ENCODE measurements at places on chromosomes 7 and 10.

GRCh38 chr7:104367926-104368325 is 39.5 kb downstream of the LHFPL3 start:
- no peak for DNase-seq

GRCh38 chr10:1058017-1058416 is 1.8 kb downstream of the WDR37 start:
- no peak for DNase-seq

DNA sequence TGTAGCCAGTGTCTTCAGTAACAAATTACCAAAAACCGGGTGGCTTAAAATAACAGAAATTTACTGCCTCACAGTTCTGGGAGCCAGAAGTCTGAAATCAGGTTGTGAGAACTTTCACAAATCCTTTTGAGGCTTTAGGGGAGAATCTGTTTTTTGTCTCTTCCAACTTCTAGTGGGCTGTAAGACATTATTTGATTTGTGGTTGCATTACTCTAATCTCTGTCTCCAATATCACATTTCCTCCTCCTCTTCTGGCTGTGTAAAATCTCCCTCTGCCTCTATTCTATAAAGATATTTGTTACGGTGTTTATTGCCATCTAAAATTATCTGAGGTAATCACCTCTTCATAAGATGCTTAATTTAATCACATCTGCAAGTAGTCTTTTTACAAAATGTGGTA is 1039.6 kb upstream of the LRRN3 start:
- no peak for DNase-seq

DNA sequence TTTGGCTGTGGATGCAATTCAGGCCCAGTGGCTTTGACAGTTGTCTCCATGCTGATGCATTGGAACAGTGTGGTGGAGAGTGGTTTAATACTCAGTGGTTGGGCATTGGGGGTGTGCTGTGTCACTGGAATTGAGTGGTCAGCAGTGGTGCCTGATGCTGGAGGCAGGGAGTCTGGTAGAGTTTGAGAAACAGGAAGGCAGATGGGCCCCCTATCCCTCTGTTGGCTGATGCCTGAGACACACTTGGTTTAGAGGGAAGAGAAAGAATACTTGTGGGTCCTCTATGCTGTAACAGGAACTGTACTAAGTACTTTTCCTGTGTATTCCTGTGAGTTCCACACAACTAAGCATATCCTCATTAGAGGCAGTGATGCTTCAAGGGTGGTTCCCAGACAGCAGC is 55.4 kb downstream of the EEPD1 start:
- DNase-seq, result no peak

DNA sequence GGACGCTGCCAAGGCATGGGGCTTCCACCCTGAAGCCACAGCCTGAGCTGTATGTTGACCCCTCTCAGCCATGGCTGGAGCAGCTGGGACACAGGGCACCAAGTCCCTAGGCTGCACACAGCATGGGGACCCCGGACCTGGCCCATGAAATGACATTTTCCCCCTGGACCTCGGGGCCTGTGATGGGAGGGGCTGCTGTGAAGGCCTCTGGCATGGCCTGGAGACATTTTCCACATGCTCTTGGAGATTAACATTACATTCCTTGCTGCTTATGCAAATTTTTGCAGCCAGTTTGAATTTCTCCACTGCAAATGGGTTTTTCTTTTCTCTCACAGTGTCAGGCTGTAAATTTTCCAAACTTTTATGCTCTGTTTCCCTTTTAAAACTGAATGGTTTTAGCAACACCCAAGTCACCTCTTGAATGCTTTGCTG is 463.6 kb downstream of the ZWINT start:
- no peak for DNase-seq

DNA sequence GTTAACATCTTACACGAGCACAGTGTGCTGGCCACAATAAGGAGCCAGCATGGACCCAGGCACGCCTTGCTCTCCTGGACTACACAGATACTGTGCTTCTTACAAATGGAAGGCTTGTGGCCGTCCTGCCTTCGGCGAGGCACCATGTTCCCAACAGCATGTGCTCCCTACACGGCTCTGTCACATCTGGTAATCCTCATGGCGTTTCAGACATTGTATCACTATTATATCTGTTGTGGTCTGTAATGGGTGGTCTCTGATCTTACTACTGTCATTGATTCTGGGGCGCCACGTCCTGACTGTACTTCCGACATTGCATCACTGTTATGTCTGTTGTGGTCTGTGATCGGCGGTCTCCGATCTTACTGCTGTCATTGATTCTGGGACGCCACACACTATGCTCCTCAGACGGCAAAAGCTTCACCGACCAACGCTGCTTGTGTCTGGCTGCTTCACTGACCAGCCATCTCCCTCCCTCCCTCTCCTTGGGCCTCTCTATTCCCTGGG is 195.4 kb downstream of the MAD1L1 start:
- no peak for DNase-seq

DNA sequence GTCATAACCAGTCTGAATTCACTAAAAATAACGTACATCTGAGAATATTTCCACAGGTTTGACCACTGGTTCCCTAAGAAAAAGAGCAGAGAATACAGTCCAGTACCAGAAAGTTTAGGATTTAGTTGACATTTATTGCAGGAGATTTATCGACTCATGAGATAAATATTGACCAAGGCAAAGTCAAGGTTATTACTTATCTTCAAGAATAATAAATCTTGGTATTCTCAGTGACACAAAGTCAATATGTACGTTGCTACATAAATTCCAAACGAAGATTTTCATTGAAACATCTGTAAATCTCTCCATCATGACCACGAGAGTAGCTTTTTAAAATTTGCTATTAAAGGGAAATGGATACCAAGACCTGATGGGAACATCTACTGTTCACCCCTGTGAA is 39.4 kb upstream of the GRB10 start:
- no peak for DNase-seq

- DNase-seq, result no peak
Measured at GRCh38 chr10:86215046-86215445, 151.5 kb downstream of the GRID1 start.

Measured in activated T-cell treated with anti-CD3 and anti-CD28 coated beads for 24 hours (primary cell).